ENCODE measurements at places on chromosomes 4 and X. TPM values are rescaled to one million over a fixed set of nuclear protein-coding genes. Genes with fewer than 3 reads are reported as not detected.

DNA sequence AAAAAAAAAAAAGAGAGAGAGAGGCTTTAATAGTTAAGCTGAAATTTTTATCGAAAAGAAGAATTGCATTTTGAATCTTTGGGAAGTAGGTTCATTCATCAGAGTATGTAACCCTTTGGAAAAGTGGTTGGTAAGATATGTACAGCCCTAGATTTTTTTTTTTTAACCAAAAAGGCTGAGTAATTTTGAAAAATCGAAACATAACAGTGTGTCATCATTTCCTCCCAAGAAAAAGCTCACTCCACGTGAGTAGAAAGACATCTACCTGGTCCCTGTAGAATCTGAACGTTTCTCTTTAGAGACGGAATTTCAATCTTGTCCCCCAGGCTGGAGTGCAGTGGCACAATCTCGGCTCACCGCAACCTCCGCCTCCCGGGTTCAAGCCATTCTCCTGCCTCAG is 16.2 kb downstream of the SHOX start:
- no peak for DNase-seq

Gene ZCCHC18
- 0.22 TPM for total RNA-seq

Gene DIPK2B
- 21.4 TPM for total RNA-seq

DNA sequence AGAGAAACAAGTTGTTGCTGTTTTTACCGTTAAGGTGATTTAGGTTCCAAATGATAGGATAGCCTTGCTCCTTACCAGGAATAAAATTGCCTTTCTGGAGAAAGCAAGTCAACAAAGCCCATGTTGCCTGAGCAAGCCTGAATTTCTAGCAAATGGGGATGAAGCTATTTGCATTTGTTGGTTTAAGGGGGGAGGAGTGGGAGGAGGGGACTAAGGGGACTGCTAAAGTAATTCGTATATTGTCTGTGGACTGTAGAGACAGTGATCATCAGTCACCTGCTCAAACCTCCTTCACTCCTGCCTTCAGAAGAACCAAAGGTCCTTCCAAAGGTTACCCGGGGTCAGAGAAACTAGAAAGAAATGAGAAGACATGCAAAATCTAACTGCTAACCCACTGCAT is 65.8 kb downstream of the SCML2 start:
- no peak for DNase-seq

GRCh38 chr4:113899271-113900070 is 80.0 kb downstream of the ARSJ start:
- DNase-seq, result no peak

- DNase-seq, result peak; percentile 89
Observed at GRCh38 chr4:7806338-7807090, 133.1 kb downstream of the AFAP1 start.

DNA sequence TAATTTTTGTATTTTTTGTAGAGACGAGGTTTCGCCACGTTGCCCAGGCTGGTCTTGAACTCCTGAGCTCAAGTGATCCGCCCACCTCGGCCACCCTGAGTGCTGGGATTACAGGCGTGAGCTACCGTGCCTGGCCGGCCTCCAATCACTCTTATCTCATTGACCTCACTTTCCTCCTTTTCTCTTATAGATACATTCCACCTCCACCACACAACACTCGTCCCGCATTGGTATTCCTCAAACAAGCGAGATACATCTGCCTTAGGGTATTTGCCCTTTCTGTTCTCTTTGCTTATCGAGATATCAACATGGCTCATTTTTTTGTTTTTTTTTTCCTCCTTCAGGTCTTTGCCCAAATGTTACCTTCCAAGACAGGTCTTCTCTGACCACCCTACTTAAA is 1.8 kb upstream of the PRPS1 start:
- no peak for DNase-seq

Gene PABPC4L
- 0.60 TPM for total RNA-seq

Gene XPNPEP2
- 0.68 TPM for total RNA-seq

Gene PCDH10
- 0.03 TPM for total RNA-seq

DNA sequence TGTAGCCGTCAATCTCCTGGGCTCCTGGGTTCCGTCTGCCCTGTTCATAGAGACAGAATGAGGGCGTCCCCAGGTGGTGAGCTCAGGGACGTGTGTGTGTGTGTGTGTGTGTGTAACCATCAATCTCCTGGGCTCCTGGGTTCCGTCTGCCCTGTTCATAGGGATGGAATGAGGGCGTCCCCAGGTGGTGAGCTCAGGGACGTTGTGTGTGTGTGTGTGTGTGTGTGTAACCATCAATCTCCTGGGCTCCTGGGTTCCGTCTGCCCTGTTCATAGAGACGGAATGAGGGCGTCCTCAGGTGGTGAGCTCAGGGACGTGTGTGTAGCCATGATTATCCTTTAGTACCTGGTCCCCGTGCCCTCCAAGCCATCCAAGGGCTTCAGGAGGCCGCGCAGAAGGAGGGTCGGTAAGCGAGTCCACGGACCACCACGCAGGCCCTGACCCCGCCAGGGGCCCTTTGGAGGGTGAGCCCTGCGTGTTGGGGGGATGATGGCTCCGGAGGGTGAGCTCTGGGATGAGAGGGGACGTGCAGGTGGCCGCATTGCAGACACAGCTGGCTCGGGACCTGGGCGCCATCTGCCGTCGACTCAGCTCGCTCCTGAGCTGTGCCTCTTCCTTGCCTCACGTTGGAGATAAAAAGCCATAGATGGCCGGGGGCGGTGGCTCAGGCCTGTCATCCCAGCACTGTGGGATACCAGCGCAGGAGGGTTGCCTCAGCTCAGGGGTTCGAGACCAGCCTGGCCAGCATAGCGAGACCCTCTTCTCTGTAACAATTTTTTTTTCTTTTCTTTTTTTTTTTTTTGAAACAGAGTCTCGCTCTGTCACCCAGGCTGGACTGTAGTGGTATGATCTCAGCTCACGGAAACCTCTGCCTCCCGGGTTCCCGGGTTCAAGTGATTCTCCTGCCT is 5.4 kb upstream of the GTPBP6 start:
- peak; percentile 67 for DNase-seq

DNA sequence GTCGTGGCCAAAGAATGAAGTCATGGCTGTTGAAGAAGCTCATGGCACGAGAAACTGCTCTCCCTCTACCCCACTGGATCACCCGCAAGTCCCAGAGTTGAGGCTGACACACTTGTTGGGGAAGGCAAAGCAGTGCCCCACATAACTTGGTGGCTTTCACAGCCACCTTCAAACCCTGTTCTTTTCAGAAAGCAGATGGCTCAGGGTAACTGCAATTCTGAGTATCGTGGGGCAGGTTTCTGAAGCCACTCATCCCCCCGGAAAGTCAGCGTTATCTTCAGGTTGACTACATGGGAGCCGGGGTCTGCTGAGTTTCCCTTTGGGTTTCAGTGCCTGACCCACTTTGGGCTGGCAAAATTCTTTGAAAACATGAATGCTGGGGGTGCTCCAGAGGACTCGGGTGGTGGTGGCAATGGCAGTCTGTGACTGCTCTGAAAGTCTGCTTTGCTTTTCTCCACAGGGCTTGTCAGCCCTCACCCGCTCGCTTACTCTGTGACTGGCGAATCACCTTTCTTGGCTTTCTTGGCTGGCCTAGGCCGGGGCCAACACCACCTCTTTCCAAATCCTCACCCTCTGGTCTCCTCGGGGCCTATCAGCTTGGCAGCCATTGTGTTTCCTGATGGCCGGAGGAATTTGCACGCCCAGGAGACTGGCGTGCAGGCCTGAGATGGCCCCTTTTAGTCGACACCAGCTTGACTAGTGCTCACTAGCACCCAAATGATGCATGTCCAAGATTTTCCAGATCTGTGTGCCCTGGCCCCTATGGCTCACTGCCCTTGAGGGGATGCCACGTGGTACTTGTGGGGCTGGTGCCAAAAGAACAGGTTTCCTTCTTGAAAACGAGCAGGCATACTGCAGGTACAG is 7.3 kb downstream of the PPP1R3F start:
- DNase-seq, result no peak

DNA sequence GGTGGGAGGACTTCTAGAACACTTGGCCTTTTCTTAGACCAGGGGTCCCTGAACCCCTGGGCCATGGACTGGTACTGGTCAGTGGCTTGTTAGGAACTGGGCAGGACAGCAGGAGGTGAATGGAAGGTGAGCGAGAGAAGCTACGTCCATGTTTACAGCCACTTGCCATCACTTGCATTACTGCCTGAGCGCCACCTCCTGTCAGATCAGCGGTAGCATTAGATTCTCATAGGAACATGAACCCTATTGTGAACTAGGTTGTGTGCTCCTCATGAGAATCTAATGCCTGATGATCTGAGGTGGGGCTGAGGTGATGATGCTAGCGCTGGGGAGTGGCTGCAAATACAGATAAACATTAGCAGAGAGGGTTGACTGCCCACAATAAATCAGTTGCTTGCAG is 100.9 kb upstream of the IGFBP7 start:
- no peak for DNase-seq

GRCh38 chr4:186809070-186809469 is 85.4 kb upstream of the FAT1 start:
- no peak for DNase-seq

DNA sequence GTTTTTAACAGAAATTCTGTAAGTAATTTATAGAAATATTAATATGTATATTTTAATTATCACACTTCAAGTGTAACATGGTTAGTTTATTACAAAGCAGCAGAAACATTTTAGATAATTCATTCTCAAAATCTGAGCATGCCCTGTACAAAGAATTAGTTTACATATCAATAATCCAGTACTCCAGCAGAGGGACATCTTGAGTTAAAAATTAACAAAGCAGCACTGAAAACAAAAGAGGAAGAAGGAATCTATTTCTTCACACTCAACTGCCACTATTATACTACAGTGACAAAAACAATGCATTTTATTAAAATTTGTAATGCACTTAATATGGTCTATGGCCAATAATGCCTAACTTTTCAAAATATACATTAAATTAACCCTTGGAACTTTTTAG is 179.1 kb upstream of the KLHL4 start:
- DNase-seq, result no peak
